Hepatocyte (in vitro differentiated cells): ENCODE measurements at places on chromosomes 6 and 20. TPM values are rescaled to one million over a fixed set of nuclear protein-coding genes. Genes with fewer than 3 reads are reported as not detected.

GRCh38 chr6:170438402-170438753, 114.7 kb downstream of the PSMB1 start:
- peaks cover 6% of the 10 kb centered on the region for H3K4me1 ChIP-seq
- peak; percentile 96 for DNase-seq
- H3K36me3 ChIP-seq, result no peaks in the 10 kb centered on the region
- peak overlapping the region; percentile 49 for H3K27ac ChIP-seq
- H3K27me3 ChIP-seq, result no peaks in the 10 kb centered on the region
- H3K4me3 ChIP-seq, result no peak overlapping the region

DNA sequence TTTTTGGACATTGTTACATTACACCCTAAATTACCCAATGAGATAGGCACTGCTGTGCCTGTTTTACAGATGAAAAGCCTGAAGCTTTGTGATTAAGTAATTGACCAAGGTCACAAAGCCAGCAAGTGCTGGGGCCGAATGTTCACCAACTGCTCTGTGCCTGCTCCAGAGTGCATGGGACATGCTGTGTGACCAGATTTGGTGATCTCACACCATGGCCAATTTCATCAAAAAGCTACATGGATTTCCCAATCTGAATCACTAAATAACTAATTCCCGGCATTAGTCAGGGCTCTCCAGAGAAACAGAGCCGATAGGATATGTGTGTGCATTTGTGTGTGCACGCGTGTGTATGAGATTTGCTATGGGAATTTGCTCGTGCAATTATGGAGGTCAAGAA, 228.3 kb upstream of the ECI2 start:
- no peak overlapping the region for H3K4me3 ChIP-seq
- no peak for DNase-seq
- H3K4me1 ChIP-seq, result peaks cover 19% of the 10 kb centered on the region
- peak overlapping the region; percentile 45 for H3K27ac ChIP-seq
- no peaks in the 10 kb centered on the region for H3K36me3 ChIP-seq

DNA sequence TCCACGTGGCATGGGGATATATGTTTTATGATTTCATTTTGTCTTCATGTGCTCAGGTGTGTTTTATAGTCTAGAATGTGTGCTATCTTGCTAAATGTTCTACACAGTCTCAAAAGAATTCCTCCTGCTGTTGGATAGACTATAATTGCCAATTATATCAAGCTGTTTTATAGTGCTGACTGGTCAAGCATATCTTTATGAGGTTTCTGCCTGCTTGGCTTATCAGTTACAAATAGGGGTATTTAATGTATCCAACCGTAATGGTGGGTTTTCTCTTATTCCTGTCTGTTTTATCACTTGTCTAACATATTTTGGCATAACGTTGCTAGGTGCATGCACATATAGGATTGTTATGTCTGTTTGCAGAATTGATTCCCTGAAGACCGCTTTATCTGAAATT, 201.3 kb downstream of the EYS start:
- H3K36me3 ChIP-seq, result no peaks in the 10 kb centered on the region
- no peaks in the 10 kb centered on the region for H3K27me3 ChIP-seq
- H3K4me1 ChIP-seq, result no peaks in the 10 kb centered on the region
- H3K27ac ChIP-seq, result no peak overlapping the region

Gene UBE2J1
- polyA plus RNA-seq, result 37.3 and 44.7 TPM in 2 replicates

Gene NHSL1
- 39.0 and 43.7 TPM in 2 replicates for polyA plus RNA-seq

Gene BHLHE23
- polyA plus RNA-seq, result not detected in 2 replicates
